ENCODE measurements at places on chromosomes 13 and 19.

DNA sequence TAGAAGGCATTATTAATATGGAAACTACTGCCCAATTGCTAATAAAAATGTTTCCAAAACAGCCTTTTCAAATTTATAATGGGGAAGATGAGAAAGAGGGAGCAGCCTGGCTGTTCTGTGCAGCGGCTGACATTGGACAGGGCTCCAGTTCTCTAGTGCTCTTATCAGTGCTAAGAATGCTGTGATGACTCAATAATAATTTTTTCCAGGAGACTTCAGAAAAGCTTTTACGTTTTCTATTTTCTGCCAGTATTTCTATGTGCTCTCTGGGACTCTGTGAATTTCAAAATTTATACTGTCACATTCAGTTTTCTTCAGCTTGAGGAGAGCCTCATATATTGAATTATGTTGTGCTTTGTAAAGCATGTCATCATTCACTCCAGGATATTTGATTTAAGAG is 209.6 kb downstream of the VWA8 start:
- no peak for DNase-seq

GRCh38 chr13:31675440-31675953 is 63.8 kb upstream of the RXFP2 start:
- no peak for DNase-seq

- DNase-seq = no peak
Measured at GRCh38 chr13:79034341-79034740, 371.7 kb downstream of the RBM26 start.

DNA sequence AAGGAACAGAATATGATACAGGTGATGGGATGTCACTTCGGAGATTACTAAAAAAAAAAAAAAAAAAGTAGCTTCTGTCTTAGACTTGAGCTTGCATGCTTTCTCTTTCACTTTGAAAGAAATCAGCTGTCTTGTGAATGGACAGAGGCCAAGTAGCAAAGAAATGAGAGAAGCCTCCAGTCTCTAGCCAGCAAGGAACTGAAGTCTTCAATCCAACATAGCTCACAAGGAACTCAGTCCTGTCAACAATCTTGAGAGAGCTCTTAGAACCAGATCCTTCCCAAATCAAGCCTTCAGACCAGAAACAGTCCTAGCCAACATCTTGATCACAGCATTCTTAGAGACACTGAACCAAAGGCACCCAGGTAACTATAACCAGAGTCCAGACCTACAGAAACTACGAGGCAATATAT is 7.7 kb downstream of the N4BP2L2 start:
- DNase-seq = no peak

DNA sequence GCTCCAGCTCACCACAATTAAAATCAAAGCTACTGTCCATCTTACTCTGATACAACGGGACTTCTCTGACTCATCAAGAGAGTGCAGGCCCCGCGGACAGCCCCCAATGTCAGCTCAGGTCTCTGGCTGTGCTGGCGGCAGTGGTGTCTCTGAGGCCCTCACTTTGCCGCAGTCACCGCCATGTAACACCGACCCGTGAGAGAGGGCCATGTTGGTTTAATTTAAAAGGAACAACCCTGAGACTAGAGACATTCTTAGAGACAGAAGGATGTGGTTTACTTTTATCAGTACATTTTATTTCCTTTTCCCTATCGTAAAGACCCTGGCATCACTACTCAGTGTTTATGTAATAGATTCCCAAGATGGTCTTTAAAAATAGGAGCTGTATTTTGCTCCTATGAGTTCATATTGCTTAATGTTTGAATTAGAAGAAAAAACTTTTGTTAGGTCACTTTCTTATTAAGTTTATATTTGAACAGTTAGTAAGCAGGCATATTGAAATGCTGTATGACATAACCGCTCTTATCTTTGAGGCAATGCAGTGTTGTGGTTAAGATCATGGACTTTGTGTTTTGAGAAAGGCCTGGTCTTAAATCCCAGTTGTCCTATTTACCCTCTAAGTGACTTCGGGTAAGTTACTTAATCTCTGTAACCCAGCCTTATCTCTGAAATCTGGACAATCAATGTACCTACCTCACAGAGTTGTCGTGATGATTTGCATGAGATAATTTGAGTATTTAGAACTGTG is 23.4 kb downstream of the DGKH start:
- no peak for DNase-seq

DNA sequence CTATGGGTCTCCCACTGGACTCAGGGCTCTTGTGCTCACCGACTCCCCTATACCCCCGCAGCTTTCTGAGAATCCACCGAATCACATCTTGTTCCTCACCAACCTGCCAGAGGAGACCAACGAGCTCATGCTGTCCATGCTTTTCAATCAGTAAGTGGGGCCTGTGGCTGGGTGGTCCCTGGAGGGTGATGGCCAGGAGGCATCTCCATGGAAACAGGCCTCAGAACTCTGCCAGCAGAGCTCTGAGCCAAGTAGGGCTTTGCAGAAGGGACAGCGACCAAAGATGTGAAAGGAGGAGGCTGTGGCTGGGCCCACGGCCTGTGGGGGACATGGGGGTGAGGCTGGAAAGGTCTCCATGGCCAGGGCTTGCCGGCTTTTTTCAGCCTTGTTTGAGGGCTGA is 11.8 kb upstream of the MIA start:
- no peak for DNase-seq

GRCh38 chr13:31274390-31274789 is 74.6 kb downstream of the B3GLCT start:
- DNase-seq = no peak

GRCh38 chr13:24922387-24922744 is 158.4 kb downstream of the RNF17 start:
- peak; percentile 57 for DNase-seq

DNA sequence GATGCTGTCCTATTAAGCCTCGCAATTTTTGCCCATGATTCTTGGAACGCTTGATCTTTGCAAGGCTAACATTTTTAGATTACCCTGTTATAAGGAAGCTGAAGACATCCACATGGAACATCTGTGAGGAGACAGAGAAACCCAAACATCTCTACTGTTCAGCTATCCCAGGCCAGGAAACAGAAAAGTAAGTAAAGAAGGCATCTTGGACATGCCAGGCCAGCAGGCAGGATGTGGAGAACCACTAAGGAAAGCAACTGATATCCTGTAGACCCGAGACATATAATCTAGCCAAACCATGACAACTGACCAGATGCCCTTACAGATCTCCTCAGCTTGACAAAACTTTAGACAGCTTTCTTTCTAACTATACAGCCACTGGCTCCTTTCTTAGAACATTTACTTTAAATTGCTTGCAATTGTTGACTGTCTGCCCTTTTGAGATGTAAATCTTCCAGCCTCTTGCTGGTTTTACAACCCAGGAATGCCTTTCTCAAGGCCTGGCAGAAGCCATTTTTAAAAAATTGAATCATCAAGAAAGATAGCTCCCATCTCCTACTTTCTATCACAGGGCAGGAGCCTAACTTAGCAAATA is 255.8 kb upstream of the DACH1 start:
- DNase-seq = no peak

DNA sequence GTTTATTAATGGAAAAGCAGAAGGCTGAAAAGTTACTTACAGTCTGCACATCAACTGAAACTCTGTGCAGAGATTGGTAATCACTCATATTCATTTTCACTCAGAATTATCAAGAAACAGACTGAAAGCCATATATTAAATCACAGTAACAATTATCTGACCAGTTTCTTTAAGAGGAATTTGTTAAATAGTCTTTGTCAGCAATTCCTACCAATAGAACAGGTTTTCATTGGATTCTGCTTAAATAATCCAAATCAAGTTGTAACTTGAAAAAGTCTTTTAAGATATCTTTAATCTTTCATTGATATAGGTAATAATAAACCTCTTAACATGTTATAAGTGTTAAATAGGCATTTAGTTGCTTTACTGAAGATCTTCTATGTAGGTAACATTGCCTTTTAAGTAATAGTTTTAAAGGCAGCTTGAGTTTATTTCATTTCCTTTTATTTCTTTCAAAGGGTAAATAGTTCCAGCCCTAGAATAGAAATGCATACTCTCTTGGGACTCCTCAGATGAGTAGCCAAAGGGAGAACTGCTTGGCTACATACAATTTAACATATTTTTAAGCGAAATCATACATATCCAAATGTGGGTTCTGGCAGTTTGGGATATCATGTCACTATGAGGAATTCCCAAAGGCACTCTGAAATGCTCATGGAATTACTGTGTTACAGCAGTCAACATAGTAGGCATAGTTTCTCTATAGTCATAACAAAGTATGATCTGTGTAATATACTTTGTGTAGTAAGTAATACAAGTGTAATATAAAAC is 326.0 kb upstream of the SPRY2 start:
- no peak for DNase-seq

DNA sequence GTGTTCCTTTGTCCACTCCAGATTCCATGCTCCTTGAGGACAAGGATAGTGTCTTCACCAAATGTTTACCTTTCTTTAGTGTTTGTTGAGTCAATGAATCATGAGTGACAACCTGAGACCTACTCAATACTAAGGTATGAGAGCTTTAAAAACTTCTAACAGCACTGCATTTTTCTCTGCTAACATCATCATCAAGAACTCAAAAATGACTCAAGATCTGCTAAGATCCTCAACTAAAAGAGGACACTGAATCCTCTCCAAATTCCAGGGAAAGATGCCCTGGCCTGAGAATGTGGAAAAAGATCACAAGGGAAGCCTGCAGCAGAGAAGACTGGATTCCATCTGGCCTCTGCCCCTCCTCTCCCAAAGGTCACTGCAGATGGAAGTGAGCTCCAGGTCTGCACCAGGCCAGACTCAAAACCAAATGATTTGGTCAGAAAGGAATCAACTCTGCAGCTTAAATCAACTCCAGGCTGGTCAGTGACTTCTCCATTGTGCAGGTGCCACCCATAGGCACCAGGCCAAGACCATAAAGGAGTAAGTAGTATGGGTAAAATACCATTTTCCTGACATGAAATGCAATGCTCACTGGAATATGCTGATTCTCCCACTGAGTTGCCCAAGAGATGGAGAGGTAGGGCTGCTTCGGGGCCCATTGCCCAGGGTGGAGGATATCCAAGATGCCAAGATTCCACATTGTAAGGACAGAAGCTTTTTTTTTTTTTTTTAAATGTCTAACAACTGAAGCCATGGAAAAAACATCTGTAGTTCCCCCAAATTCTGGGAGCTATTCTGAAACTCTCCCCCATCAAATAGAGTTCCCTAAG is 89.5 kb upstream of the DOCK9 start:
- DNase-seq = no peak

- DNase-seq = no peak
Measured at GRCh38 chr19:31497709-31498108, 148.5 kb upstream of the TSHZ3 start.

GRCh38 chr19:2479556-2480194 is 3.7 kb downstream of the GADD45B start:
- DNase-seq = no peak

DNA sequence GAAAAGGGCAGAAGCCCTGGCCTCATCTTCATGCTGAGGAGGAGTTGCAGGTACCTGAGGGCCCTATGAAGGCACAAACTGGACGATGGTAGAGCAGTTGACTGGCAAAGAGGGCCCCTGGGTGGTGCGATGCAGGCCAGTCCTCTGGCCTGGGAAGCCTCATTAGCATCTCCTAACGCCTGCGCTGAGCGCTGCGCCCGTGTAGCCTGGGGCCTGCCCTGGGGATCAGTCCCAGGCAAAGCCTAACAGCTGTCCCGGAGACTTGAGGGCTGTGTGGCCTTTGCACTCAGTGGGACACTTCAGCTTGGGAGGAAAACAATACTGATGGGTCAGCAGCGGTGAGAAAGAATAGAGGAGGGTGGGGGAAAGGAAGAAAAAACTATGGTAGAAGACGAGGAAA is 187.7 kb downstream of the RAP2A start:
- no peak for DNase-seq

- peak; percentile 83 for DNase-seq
Measured at GRCh38 chr19:18292810-18293641, 11.6 kb upstream of the JUND start.

GRCh38 chr13:113839536-113840204 is 24.2 kb downstream of the GAS6 start:
- no peak for DNase-seq

- DNase-seq = no peak
Measured at GRCh38 chr19:21238670-21239069, 90.5 kb downstream of the ZNF708 start.

DNA sequence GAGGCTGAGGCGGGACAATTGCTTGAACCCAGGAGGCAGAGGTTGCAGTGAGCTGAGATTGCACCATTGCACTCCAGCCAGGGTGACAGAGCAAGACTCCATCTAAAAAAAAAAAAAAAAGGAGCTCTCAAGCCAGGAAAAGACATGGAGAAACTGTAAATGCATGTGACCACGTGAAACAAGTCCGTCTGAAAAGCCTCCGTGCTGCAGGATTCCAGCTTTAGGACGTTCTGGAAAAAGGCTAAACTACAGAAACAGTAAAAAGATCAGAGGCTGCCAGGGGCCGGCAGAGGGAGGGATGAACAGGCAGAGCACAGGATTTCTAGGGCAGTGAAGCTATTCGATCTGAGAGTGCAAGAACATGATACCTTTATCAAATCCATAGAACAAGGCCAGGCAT is 40.7 kb upstream of the NDUFS7 start:
- DNase-seq = no peak

GRCh38 chr19:29681422-29682235 is 16.4 kb downstream of the PLEKHF1 start:
- no peak for DNase-seq

GRCh38 chr19:34468409-34468808 is 13.1 kb upstream of the WTIP start:
- no peak for DNase-seq

DNA sequence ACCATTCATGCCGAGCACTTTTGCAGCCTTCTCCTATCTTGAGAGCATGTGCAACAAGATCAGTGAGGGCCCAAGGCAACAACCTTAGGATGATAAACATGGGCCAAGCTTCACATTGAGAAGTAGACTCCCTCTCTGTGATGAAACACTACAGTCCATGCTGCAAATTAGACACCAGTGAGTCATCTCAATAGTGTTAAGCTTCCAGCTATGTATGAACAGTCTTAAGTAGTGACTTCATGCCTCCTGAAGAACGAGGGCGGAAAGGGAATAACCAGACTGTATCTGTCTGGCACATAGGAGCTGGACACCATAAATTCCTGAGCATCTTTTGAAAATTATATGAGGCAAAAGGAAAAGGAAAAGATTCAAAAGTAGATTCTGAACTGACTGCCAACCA is 309.9 kb upstream of the SLITRK1 start:
- no peak for DNase-seq

- DNase-seq = peak; percentile 50
Measured at GRCh38 chr19:5246554-5247155, 94.0 kb downstream of the PTPRS start.

DNA sequence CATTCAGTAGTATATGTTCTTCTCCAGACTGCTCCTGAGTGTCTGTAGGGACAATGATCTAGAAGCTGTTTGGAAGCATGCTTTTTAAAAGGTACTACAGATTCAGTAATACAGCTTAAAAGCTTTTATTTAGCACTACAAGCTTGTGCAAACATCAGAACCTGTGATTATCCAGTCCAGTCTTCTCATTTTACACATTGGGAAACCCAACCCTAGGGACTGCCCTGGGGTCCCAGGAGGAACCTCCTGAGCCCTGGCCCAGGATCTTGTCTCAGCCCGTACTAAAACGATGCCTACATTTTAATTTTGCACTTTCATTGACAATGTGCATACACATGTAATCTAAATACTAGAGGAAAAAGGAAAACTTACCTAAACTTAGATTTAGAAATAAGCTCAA is 12.5 kb downstream of the DOCK9 start:
- DNase-seq = no peak

Measured in stimulated activated CD8-positive, alpha-beta memory T cell treated with anti-CD3 and anti-CD28 coated beads, Interleukin-4, amount 100 ng/mL, for 48 hours (primary cell).